Stimulated activated CD8-positive, alpha-beta memory T cell treated with anti-CD3 and anti-CD28 coated beads, Interleukin-15, amount 100 ng/mL, for 24 hours (primary cell): ENCODE measurements at places on chromosomes 13 and 19.

DNA sequence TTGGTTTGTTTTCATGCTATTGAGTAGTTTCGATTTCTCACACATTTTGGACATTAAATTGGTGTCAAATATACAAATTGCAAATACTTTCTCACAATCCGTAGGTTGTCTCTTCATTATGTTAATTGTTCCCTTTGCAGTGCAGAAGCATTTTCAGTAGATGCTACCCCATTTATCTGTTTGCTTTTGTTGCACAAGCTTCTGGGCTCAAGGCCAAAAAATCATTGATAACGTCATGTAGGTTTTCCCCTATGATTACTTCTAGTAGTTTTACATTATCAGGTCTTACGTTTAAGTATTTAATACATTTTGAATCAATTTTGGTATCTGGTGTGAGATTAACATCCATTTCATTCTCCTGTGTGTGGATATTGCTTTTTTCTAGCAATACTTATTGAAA lies 14.0 kb upstream of the ZNF347 start:
- no peak for DNase-seq

- no peak for DNase-seq
Observed at GRCh38 chr13:105193026-105193425, 1342.4 kb downstream of the EFNB2 start.

DNA sequence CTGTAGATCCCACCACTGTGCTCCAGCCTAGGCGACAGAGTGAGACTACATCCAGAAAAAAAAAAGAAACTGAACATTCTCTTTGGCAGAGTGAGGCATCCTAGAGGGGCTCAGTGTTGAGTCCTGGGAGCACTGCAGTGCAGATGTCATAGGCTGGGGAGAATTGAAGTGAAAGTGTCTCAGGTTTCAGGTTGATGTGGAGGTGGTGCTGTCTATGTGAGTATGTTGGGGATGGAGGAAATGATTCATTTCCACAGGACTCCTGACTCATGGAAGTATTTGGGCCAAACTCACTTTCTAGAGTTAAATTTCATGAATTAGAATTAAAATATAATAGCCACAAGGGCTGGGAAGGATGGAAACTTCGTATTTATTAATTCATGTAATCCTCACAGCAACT lies 134.4 kb upstream of the TSC22D1 start:
- no peak for DNase-seq

GRCh38 chr13:37143911-37144310 lies 38.4 kb upstream of the CSNK1A1L start:
- DNase-seq, result no peak

GRCh38 chr13:84446972-84447639 lies 564.8 kb upstream of the SLITRK1 start:
- DNase-seq, result no peak

- peak; percentile 95 for DNase-seq
Observed at GRCh38 chr19:53867225-53868090, at the start of gene MYADM. Gene MYADM, plus strand, starts transcription at chr19:53867883. Its CDS starts 5,647 bp downstream, at chr19:53873530.

DNA sequence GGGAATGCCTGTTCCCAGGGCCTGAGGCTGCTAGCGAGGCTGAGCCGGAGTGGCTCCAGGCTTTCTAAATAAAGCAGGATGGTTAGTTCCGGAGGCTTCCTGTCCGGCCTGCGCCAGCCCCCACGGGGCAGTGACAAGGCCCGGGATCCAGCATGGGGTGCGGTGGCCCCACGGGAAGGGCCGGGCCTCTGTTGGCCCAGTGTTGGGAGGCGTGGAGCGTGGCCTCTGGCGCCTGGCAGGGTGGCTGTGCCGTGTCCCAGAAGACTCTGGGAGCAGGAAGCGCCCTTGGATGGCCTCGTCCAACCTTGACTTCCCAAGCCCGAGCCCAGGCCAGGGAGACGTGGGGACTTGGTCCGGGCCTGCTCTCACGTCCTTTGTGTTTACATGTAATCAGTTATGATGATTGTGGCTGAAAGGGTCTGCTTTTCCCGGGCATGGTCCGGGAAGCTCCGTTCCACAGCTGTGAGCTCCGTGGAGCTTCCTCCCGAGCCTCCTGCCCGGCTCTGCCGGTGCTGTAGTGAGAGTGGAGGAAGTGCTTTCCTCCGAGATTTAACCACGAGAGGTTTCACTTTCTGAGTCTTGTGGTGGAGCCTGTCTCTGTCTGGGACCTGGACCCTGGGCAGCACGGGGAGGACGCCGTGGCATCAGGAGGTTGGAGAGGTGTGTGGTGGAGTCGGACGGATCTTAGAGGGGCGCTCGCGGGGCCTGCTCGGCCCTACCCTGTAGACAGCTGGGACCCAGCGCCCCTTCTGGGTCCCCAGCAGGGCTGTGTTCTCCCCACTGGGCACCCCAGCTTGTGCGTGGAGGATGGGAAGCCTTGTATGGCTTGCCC lies 4.6 kb downstream of the GNA11 start:
- DNase-seq, result no peak

GRCh38 chr19:18131841-18132596 lies 20.9 kb upstream of the PIK3R2 start:
- no peak for DNase-seq
